RPMI7951 (cell line): ENCODE measurements at places on chromosomes 7 and 10.

GRCh38 chr10:3525832-3526449, 259.1 kb downstream of the KLF6 start:
- DNase-seq = peak; percentile 99

DNA sequence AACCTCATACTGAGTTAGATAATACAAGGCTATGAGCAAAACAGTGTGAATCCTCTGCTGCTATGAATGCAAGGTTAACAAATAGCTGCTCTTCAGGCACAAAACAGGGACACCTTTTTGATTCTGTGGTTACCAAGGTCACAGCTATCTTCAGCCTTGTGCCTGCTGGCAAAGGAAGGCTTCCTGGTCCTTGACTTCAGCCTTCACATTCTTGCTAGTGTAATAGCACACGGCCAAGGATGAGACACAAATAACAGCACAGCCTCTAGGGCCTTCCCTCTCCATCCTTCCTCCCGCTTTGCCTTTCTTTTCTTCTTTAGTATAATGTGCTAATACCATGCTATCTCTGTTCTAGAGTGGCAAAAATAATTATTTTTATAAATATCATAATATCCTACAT, 130.6 kb upstream of the CAV2 start:
- DNase-seq = no peak

DNA sequence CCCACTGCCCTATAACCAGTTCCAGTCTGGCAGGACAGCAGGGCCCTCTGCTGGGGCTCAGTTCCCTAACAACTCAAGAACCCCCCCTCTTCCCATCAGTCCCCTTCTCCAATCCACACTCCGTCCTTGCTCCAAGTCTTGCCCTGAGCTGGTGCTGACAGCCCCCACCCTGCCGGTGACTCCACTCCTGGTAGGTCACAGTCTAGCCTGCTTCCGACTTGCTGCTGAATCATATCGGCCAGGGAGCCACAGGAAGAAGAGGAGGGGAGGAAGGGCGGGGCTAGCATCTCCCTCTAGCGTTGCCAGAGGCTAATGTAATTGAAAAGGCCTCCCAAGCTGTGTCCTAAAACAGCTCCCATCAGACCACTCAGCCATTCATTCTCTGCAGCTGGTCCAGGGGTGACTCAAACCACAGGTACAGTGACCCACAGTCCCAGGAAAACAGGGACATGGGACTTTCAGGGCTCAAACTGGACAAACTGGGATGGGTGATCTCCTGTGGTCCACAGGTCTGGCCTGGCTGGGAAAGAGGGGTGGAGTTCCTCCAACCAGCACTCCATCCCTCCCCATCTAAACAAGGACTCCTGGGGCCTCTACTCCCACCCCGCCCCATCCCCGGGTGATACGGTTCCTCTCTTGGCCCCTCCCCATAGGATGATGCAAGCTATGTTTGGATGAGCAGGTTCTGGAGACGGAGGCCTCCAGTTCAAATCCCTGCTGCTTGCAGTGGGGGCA, 158.8 kb downstream of the SH3PXD2A start:
- peak; percentile 93 for DNase-seq

DNA sequence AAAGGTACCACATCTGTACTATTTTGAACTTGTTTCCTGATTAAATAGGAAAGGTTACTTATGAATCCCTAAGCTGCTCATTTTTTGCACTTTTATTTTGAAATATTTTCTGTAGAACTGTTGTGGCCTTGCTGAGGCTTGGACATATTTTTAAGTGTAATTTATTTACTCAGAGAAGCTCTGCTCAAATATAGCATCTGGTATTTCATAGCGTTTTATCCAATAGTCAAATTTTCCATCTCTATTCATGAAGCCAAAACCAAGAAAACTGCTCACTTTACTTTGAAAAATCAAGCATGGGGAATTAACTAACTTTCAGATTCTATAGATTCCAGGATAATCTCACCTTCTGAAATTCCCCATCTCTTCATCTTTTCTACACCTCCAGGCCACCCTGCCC, 6.6 kb upstream of the FAM3C start:
- DNase-seq = no peak

GRCh38 chr7:1894906-1895663, 225.0 kb downstream of the ELFN1 start:
- DNase-seq = no peak

DNA sequence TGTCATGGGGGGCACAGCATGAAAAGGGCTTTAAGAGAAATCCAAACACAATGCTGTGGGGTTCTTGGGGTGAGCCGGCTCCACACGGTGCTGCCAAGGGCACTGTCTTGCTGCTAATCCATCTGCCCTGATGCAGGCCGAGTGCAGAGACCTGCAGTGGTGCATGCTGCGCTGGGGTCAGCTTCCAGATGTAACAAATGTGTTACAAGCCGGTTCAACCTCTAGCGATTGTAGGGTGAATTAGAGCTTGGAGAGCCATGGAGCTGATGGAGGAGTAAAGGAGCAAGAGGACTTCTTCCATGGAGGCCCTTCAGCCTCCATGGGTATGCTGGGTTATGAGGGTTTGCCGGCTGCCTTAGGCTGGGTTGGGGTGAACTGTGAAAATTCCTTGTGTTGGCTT, 402.3 kb downstream of the TYW1 start:
- no peak for DNase-seq

DNA sequence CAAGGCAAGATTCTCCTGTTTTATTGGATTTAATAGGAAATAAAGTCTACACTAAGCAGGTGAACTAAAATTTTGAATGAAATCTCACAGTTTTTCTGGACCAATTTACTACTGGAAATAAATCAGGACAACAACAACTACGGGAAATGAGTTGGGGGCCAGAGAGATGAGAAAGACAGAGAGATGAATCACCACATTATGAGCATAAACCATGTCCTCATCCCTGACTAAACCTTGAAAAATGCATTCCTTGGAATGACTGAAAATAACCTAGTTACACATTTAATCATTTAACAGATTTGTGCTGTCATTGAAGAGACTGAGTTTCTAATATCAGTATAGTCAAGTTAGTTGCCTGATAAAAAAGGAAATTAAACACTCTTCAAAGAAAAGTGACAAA, 608.4 kb upstream of the KCND2 start:
- DNase-seq = peak; percentile 76

GRCh38 chr10:63286340-63286739, 153.2 kb downstream of the NRBF2 start:
- peak; percentile 7 for DNase-seq

DNA sequence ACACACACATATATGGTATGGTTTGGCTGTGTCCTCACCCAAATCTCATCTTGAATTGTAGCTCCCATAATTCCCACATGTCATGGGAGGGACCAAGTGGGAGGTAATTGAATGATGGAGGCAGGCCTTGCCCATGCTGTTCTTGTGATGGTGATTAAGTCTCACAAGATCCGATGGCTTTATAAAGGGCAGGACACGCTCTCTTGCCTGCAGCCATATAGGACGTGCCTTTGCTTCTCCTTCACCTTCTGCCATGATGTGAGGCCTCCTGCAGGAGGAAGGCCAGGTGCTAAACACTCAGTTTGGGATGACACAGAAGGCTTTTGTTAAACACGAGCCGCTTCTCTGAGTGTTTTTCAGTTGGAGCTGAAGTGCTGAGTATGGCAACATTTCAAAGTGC, 205.3 kb upstream of the KLF6 start:
- no peak for DNase-seq

- no peak for DNase-seq
Measured at GRCh38 chr7:156497776-156498509, 142.6 kb upstream of the RNF32 start.

DNA sequence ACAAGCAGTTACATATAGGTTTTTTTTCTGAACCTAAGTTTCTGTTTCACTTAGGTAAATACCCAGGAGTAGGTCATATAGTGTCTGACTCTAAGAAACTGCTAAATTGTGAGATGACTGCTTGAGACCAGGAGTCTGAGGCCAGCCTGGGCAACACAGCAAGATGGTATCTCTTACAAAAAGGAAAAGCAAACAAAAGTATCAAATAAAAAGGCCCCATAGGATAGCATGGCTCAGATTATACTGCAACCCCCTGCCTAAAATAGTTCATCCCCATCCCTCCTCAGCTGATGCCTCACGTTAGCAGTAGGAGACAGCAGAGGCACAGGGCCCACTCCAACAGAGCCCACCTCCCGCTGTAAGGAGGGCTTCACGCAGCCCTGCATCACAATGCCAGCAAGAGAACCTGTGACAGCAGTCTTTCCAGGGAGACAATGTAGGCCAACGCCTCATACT, 90.3 kb downstream of the SRPK2 start:
- no peak for DNase-seq

- DNase-seq = no peak
Measured at GRCh38 chr10:30629653-30630052, at the start of gene LYZL2. LYZL2 (minus strand) TSS chr10:30629753; CDS start chr10:30626915, 2,838 bp downstream.
